ENCODE measurements at places on chromosomes 12 and 14. TPM values are rescaled to one million over a fixed set of nuclear protein-coding genes. Genes with fewer than 3 reads are reported as not detected.

- H3K4me1 ChIP-seq: no peaks in the 10 kb centered on the region
- DNase-seq: no peak
- no peaks in the 10 kb centered on the region for H3K27me3 ChIP-seq
- no peak overlapping the region for H3K27ac ChIP-seq
- H3K4me3 ChIP-seq: no peak overlapping the region
Observed at GRCh38 chr12:69898236-69898635, 73.2 kb downstream of the MYRFL start.

- H3K4me3 ChIP-seq: peak overlapping the region; percentile 39
- peaks cover 7% of the 10 kb centered on the region for H3K4me1 ChIP-seq
- no peaks in the 10 kb centered on the region for H3K27me3 ChIP-seq
- H3K36me3 ChIP-seq: no peaks in the 10 kb centered on the region
- peak; percentile 35 for DNase-seq
Observed at GRCh38 chr12:52903285-52903854, 1.5 kb downstream of the KRT8 start.

GRCh38 chr12:128009108-128009507 lies 257.9 kb upstream of the TMEM132C start:
- no peaks in the 10 kb centered on the region for H3K27me3 ChIP-seq
- no peak overlapping the region for H3K4me3 ChIP-seq
- no peaks in the 10 kb centered on the region for H3K4me1 ChIP-seq

The NANOG gene
- not detected for total RNA-seq

The JPH4 gene
- 1.8 TPM for total RNA-seq

- no peak for DNase-seq
- no peak overlapping the region for H3K27ac ChIP-seq
- no peaks in the 10 kb centered on the region for H3K4me1 ChIP-seq
- no peaks in the 10 kb centered on the region for H3K27me3 ChIP-seq
- H3K36me3 ChIP-seq: no peaks in the 10 kb centered on the region
Observed at GRCh38 chr14:47207617-47208016, 467.8 kb downstream of the MDGA2 start.

DNA sequence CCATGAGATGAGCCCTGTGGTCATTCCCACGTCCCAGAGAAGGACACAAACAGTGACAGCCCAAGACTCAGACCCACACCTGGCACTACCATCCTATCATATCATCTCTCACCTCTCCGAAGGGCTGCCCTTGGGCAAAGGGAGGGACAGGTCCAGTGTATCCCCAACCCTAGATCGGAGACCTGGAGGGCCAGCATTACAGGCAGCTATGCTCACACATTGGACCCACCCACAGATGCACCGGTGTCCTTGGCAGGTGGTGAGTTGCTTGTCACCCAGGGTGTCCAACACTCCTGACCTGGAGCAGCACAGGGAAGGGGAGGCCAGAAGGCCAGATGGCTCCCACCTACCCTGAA lies 117.4 kb downstream of the DICER1 start:
- H3K36me3 ChIP-seq: no peaks in the 10 kb centered on the region
- H3K4me3 ChIP-seq: no peak overlapping the region
- no peaks in the 10 kb centered on the region for H3K27me3 ChIP-seq
- no peaks in the 10 kb centered on the region for H3K4me1 ChIP-seq
- H3K27ac ChIP-seq: no peak overlapping the region

The STAC3 gene
- total RNA-seq: 1.4 TPM

The WSCD2 gene
- total RNA-seq: not detected

DNA sequence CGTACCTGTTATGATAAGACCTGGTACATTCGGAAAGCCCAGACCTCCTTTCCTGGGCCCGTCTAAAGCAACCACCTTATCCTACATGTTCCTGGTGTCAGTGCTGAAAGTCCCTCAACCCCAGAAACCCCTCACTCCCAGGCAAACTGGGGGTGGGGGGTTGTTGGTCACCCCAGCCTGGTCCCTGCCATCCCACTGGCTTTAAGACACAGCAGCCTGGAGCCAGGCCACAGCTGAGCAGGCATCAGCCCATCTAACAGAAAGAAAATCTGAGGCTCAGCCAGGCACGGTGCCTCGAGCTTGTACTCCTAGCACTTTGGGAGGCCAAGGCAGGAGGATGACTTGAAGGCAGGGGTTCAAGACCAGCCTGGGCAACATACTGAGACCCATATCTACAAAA lies 4.5 kb downstream of the SELPLG start:
- no peak for DNase-seq
- peaks cover 18% of the 10 kb centered on the region for H3K36me3 ChIP-seq
- peak overlapping the region; percentile 87 for H3K4me3 ChIP-seq
- no peaks in the 10 kb centered on the region for H3K27me3 ChIP-seq

GRCh38 chr12:64806593-64807460 lies 17.6 kb upstream of the TBC1D30 start:
- no peak overlapping the region for H3K27ac ChIP-seq
- no peaks in the 10 kb centered on the region for H3K36me3 ChIP-seq
- peaks cover 5% of the 10 kb centered on the region for H3K27me3 ChIP-seq
- no peak overlapping the region for H3K4me3 ChIP-seq

DNA sequence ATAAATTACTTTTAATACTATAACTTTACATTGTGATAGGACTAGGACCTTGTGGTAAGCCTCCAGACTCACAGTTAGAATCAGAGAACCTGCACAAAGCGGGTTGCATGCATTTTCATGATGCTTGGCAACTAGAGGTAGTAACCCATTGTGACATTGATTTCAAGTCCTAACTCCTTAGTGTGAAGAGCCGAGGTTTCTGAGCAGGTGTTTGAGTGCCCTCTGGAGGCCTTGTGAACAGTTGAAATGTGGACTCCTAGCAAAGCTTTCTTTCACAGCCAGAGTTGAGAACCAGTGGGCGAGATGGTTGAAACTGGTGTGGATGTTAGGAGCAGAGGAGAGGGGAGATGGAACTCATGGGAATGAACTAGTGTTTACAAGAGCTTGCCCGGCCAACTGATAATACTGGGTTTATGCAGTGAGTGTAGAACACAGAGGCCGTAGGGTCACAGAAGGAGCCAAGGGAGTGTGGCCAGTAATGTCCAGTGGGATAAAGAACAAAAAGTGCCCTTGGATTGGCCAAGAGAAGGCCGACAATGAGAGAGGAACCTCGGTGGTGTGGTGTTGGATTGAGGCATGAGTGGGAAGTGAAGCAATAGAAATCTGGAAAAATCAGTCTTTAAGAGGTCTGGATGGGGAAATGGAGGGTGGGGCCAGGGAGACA lies 10.9 kb downstream of the ZNF664 start:
- H3K27me3 ChIP-seq: no peaks in the 10 kb centered on the region
- H3K27ac ChIP-seq: no peak overlapping the region
- peak; percentile 33 for DNase-seq
- no peaks in the 10 kb centered on the region for H3K4me1 ChIP-seq
- H3K36me3 ChIP-seq: no peaks in the 10 kb centered on the region
- H3K4me3 ChIP-seq: no peak overlapping the region

GRCh38 chr14:81772381-81772780 lies 238.7 kb upstream of the SEL1L start:
- H3K4me1 ChIP-seq: no peaks in the 10 kb centered on the region
- H3K27me3 ChIP-seq: no peaks in the 10 kb centered on the region
- DNase-seq: no peak
- no peak overlapping the region for H3K27ac ChIP-seq

- H3K27ac ChIP-seq: no peak overlapping the region
- DNase-seq: no peak
- H3K4me3 ChIP-seq: no peak overlapping the region
- no peaks in the 10 kb centered on the region for H3K27me3 ChIP-seq
- H3K36me3 ChIP-seq: no peaks in the 10 kb centered on the region
- no peaks in the 10 kb centered on the region for H3K4me1 ChIP-seq
Observed at GRCh38 chr12:120342175-120343038, 14.8 kb upstream of the PLA2G1B start.

DNA sequence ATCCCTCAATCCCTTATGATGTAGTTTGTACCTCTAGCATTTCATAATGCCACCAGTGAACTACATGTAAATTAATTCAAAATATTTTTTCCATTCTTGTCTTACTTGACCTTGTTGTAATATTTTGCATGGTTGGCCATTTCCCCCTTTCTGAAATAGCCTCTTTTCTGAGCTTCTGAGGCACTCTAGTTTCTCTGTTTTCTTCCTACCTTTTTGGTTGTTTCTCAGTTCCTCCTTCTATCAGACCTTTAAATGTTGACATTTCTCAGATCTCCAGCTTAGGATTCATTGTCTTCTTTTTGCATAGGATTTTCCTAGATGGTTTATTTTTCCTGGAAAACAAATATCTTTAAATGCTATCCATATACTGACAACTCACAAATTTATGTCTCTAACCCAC lies 9.8 kb upstream of the RMST start:
- H3K27ac ChIP-seq: no peak overlapping the region
- no peak overlapping the region for H3K4me3 ChIP-seq
- no peak for DNase-seq
- H3K4me1 ChIP-seq: no peaks in the 10 kb centered on the region
- H3K27me3 ChIP-seq: no peaks in the 10 kb centered on the region
- no peaks in the 10 kb centered on the region for H3K36me3 ChIP-seq

DNA sequence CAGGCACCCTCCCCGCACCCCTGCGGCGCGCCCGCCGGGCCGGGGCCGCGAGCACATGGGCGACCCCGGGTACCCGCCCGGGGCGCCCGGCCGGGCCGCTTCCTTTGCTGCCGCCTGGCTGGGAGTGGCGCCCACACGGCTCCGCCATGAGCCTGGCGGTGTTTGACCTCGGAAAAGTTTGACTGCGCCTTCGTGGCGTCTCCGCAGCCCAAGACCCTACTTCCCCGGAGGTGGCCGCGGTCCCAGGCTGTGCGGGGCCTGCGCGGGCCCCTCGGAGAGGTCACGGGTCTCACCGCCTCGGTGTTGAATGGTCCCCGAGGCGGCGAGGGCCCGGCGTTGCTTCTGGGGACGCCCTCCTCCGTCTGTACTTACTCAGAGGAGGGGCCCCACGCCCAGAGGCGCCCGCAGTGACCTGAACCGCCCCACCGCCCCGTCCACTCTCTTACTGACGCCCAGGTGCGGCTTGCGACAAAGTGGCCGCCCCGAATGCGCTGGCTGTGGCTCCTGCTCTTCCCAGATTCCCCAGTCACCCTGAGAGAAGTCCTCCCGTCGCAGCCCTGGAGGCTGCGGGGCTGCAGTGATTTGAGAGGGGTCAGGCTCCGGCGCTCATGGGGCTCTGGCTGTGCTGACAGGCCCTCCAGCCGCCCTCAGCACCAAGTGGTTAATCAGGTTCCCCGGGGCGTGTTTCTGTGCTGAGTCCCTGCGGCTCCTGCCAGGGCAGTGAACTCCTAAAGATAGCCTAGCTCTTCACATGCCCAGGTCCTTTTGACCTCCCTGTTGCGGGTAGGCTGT lies 5.8 kb downstream of the KMT5A start:
- H3K27me3 ChIP-seq: no peaks in the 10 kb centered on the region
- H3K36me3 ChIP-seq: peaks cover 15% of the 10 kb centered on the region
- peak; percentile 56 for DNase-seq
- H3K4me1 ChIP-seq: peaks cover 23% of the 10 kb centered on the region
- H3K4me3 ChIP-seq: peak overlapping the region; percentile 32
- H3K27ac ChIP-seq: peak overlapping the region; percentile 54

GRCh38 chr12:65784289-65785015 lies 39.8 kb upstream of the HMGA2 start:
- no peaks in the 10 kb centered on the region for H3K36me3 ChIP-seq
- no peak overlapping the region for H3K4me3 ChIP-seq
- H3K27me3 ChIP-seq: no peaks in the 10 kb centered on the region
- H3K27ac ChIP-seq: no peak overlapping the region
- no peaks in the 10 kb centered on the region for H3K4me1 ChIP-seq

DNA sequence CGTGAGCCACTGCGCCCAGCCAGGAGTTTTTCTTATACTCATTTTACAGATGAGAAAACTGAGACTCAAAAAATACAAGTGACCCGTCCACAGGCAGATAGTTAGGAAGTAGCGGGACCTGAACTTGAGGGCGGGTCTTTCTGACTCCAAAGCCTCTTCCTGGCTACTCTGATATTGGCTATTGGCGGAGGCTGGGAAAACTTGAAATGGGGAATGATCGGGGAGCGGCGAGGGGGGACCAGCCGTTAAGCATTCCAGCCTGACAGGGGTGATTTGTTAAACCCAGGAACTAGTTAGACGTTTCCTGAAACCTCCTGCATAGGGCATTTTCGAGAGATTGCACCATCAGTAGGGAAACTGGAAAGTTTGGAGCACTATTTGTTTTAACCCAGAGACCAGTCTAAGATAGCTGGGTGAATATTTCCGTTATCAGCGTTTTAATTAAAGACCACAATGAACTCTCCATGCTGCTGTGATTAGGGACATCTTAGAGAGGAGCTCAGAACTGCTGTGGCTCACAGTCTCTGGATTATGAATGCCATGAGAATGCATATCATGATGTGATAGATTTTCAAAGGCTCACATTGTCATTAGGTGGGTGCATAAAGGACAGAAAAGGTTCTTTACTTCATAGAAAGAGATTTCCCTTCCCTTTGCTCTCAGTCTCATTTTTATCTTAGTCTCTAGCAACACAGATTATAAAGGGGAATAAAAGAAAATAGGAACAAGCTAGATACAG lies 2.5 kb downstream of the NR1H4 start:
- no peaks in the 10 kb centered on the region for H3K36me3 ChIP-seq
- H3K4me3 ChIP-seq: no peak overlapping the region
- no peak for DNase-seq

The TAS2R43 gene
- total RNA-seq: not detected

DNA sequence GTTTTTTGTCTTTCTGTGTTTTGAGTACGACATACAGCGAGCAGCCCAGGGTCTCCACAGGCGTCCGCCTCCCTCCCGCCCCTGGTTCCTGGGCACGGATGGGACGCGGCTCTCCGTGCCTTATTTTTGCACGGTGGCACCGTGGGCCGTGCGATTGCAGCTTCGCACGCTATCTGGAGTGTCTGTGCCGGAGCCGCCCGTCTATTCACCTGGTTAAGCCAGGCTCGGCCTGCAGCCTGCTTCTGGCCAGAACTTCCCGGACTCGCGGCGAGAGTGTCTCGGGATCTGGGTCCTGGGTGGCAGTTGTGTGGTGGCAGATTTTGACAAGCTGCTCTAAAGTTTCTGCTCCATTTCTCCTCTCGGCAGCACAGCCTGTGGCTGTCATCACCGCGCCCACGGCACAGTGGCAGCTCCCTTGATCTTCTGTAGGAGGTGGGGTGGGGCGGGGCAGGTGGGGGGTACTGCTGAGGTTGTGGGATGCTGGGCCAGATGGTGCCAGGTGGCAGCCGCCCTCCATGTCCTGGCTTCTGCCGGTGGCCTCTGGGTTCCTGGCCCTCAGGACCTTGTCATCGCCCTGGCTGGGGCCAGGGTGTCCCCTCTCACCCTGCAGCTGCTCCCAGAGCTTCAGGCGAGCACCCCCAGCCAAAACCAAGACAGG lies 2.9 kb downstream of the MMP17 start:
- DNase-seq: peak; percentile 51
- no peaks in the 10 kb centered on the region for H3K36me3 ChIP-seq
- H3K4me3 ChIP-seq: peak overlapping the region; percentile 20
- H3K27ac ChIP-seq: no peak overlapping the region

GRCh38 chr14:100842799-100843198 lies 16.9 kb downstream of the MEG3 start:
- H3K27me3 ChIP-seq: no peaks in the 10 kb centered on the region
- no peak overlapping the region for H3K27ac ChIP-seq
- no peak for DNase-seq
- no peak overlapping the region for H3K4me3 ChIP-seq
- no peaks in the 10 kb centered on the region for H3K4me1 ChIP-seq

GRCh38 chr12:57837864-57838562 lies 8.5 kb downstream of the CTDSP2 start:
- no peak overlapping the region for H3K27ac ChIP-seq
- H3K4me3 ChIP-seq: no peak overlapping the region

GRCh38 chr12:2386566-2386965 lies 333.8 kb downstream of the CACNA1C start:
- no peaks in the 10 kb centered on the region for H3K27me3 ChIP-seq
- H3K4me1 ChIP-seq: no peaks in the 10 kb centered on the region
- H3K4me3 ChIP-seq: no peak overlapping the region
- no peak for DNase-seq

- H3K27ac ChIP-seq: no peak overlapping the region
- no peak for DNase-seq
- no peak overlapping the region for H3K4me3 ChIP-seq
- H3K36me3 ChIP-seq: no peaks in the 10 kb centered on the region
Observed at GRCh38 chr12:68414988-68415387, 82.8 kb upstream of the MDM1 start.

Data from CD8-positive, alpha-beta memory T cell (primary cell).